ENCODE measurements at places on chromosomes 11 and 22.
A peak's percentile ranks its signal among the peaks of the same experiment; 100 is the strongest.

DNA sequence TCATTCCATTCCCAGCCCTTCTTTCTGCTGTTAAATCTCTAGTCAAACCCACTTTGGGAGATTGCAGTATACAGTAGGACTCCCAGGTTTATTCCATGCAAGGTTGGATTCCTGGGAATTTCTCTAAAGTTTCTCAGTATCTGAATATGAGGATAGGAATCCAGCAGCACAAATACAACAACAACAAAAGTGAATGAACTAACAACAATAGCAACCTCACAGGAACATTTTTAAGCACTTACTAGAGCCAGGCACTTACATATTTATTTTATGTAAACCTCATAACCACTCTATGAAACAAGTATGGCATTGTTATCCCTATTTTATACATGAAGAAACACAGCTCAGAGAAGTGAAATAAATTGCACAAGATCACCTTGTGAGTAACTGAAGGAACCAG, 1.9 kb downstream of the MMP7 start:
- DNase-seq: no peak

- no peak for DNase-seq
Observed at GRCh38 chr11:12666915-12667314, 7.3 kb upstream of the TEAD1 start.

DNA sequence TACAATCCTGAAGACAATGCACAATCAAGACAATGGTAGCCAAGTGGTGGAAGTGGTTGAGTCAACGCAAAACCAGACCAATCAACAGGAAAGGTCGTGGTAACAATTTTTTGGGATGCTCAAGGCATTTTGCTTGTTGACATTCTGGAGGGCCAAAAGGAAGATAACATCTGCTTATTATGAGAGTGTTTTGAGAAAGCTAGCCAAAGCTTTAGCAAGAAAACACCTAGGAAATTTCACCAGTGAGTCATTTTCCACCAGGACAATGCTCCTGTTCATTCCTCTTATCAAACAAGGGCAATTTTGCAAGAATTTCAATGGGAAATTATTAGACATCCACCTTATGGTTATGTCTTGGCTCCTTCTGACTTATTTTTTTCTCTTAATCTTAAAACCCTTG, 1932.2 kb upstream of the RAG2 start:
- DNase-seq: no peak

- DNase-seq: no peak
Observed at GRCh38 chr11:106974831-106975230, 43.4 kb downstream of the GUCY1A2 start.

DNA sequence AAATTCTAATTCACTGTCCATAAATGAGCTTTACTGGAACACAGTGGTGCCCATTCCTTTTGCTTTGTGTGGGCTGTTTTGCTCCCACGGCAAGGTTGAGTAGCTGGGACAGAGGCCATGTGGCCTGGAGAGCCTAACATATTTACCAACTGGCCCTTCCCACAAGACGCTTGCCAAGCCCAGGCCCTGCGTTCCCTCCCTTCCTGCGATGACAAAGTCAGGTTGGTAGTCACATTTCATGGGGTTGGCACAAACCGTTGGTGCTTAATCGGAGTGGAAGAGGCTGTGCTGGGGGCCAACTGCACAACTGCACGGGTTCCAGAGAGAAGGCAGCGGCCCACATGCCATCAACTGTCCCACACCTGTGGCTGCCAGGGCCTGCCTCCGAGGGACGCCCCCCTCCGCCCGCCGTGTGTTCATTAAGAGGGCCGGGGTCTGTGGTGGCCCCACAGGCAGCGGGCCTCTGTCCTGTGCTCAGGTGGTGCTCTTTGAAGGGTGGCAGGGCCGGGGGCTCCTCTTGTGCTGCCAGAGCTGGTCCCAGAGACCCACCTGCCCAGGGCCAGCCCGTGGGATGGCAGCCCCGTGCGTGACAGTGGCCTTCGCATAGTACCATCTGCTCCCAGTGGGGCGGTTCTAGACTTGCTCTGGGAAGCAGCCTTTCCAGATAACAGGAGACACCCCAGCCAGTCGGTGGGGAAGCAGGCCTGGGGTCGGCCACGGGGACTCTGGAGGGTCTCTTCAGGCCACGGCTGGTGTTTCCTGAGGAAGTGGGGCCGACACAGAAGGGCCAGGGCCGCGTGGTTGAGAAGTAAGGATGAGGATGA, 81.5 kb upstream of the CLDN5 start:
- DNase-seq: no peak

DNA sequence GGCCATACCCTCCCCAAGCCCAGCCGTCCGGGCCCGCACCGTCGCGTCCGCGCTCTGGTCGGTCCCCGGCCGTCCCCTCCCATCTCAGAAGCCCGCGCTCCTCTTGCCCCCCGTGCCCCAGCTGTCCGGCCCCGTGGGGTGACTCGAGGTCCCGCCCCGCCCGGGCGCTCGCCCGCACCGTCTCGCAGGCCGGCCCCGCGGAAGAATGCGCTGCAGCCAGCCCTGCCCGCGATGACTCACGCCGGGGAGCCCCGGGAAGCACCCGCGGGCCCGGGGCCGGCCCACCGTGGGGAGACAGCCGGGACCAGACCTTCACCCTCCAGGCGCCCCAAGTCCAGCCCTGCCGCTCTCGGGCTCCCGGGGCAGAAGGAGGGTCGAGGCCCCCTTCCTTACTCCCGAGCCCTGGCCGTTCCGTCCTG, 320 bp upstream of the PHLDA2 start:
- no peak for DNase-seq

DNA sequence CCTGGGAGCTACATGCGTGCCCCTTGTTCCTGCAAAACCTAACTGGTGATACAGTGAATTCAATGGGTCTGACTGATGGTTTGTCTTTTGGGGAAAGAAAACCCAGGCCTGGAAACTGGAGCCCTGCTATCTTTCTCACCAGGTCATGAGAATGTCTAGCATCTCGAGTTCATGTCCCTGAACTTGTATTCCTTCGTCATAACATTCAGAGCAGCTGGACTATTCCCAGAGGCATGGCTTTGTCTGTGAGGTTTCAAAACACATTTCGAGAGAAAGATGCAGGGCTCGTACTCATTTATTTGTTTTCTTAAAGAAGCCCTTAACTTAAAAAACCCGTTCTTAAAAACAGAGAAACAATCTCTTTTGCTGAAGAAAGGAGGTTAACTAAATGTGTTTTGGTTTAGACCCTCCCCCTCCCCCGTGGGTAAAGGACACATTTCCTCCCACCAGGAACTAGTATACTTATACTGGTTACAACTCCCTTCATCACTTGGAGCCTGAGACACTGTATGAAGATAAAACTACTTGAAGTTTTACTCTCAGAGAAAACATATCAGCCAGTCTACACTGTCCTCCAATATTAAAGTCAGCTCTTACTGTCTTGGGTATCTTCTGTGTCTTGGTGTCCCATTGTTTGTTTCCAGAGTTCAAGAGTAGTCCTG, 43.2 kb downstream of the ME3 start:
- DNase-seq: no peak

DNA sequence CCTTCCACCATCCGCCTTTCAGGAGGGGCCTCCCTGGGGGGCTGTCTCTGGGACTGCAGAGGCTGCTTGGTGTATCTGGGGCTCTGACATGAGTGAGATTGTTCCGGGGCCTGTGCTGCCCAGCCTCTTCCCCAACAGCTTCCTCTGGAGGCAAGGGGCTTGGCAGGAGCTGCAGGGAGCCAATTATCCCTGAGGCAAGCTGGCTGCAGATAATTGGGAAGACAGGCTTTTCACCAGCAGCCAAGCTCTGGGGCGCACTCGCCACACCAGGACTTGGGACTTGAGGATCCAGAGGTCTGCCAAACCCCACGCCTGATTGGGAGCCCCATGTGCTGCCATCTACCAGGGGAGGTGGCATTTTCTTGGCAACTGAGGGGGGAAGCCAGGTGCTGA, 15.6 kb upstream of the RTN4R start:
- no peak for DNase-seq

- no peak for DNase-seq
Observed at GRCh38 chr22:18048441-18048898, 24.1 kb upstream of the MICAL3 start.

GRCh38 chr11:15258433-15259165, 143.9 kb downstream of the INSC start:
- peak; percentile 12 for DNase-seq

DNA sequence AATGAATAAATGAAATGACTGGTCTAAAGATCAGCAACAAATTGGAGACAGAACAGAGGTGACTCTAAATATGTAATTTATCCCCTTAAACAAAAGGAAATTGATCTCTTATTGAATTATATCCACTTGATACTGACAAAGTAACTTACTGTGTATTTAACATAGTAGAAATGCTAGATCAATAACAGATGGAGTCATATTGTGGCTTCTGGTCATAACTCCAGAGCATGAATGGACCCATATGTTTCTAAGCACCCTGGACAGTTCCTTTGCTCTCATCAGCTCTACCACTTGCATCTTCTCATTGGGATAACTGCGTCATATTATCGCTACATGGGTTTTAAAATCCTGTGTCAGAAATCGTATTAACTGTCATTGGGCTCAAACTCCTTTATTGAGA, 222.3 kb downstream of the ETS1 start:
- no peak for DNase-seq

GRCh38 chr11:111581341-111581740, 20.9 kb upstream of the SIK2 start:
- DNase-seq: no peak

GRCh38 chr11:94558468-94558867, 8.7 kb upstream of the PIWIL4 start:
- no peak for DNase-seq

- DNase-seq: no peak
Observed at GRCh38 chr22:37267135-37267587, 15.1 kb upstream of the CYTH4 start.

DNA sequence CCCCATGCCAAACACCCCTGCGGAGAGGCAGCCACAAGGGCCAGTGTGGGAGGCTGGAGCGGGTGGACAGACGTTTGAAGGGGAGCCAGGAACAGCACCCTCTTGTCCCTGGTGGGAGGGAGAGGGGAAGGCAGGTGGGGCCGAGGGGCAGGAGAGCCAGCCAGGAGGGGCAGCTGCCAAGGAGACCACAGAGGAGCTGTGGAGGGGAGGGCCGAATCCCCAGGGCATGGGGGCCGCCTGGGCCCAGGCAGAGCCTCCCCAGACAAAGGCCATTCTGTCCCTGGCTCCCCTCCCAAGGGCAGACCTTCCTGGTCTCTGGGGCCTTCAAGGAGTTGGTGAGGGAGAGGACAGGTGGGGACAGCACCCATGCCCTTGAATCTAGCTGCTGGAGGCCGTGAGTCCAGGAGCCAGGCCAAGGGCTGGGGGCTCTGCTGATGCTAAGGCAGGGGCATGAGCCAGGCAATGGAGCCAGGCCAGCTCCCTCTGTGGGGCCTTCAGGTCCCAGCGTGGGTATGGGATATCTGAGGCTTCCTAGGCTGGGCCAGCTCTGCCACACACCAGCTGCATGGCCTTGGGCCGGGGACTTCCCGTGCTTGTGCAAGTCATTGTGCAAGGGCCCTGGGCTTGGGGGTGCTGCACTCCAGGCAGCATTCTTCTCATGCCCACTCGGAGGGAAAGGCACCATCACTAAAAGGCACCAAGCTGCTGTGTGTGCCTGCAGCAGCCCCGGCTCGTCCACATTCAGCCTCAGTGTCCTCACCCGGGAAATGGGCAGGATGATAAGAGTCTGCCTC, 11.4 kb downstream of the EMID1 start:
- no peak for DNase-seq

GRCh38 chr11:43619863-43620505, 60.6 kb upstream of the HSD17B12 start:
- DNase-seq: no peak

DNA sequence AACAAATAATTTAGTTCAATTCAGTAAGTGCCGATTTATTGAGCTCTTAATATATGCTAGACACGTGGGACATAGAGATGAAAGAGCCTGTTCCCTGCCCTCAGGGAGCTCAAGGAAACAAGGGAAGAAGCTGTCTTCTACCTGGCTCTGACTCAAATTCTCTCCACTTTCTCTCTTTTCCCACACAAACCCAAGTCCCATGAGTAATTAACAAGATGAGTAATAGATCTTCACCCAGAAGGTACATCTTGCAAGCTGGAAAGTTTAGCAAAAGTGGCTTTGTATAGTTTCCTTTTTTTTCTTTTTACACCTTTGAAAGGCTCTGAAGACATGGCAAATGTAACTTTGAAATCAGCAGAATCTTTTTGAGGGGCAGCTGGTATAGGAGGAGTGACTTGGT, 48.2 kb upstream of the CHST1 start:
- DNase-seq: no peak

GRCh38 chr22:29300807-29301601, 5.4 kb upstream of the GAS2L1 start:
- no peak for DNase-seq

- DNase-seq: no peak
Observed at GRCh38 chr11:19164230-19164855, 37.4 kb downstream of the CSRP3 start.

GRCh38 chr22:41949297-41949965, 2.5 kb upstream of the CENPM start:
- no peak for DNase-seq

GRCh38 chr22:30265131-30265720, 1.4 kb downstream of the OSM start:
- no peak for DNase-seq

GRCh38 chr11:115958089-115959000, 454.1 kb upstream of the CADM1 start:
- no peak for DNase-seq

GRCh38 chr22:30000566-30000965, 79.7 kb upstream of the HORMAD2 start:
- DNase-seq: no peak

GRCh38 chr11:100878474-100878873, 191.4 kb downstream of the ARHGAP42 start:
- no peak for DNase-seq

- DNase-seq: no peak
Observed at GRCh38 chr11:58830673-58831301, 13.7 kb downstream of the GLYATL2 start.

DNA sequence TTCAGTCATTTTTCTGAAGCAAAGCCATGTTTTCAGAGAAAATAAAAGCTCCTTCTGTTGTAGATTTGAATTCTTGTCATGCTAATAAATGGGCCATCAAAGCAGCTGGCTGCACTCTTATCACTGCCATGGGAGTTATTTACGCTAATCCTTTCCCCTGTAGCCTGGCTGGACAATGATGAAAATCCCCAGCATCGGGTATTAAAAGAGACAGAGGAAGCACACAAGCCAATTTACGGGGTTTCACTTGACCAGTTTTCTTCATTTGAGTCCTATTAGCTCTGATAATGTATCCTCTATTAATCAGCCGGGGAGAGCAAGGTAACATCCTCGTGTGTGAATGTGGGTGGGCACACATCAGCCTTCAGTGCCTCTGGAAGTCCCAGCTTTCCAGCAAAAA, 470.2 kb upstream of the API5 start:
- DNase-seq: no peak

- no peak for DNase-seq
Observed at GRCh38 chr11:70569618-70569890, 171.2 kb downstream of the CTTN start.

GRCh38 chr11:92838759-92839310, 130.6 kb upstream of the MTNR1B start:
- DNase-seq: no peak

DNA sequence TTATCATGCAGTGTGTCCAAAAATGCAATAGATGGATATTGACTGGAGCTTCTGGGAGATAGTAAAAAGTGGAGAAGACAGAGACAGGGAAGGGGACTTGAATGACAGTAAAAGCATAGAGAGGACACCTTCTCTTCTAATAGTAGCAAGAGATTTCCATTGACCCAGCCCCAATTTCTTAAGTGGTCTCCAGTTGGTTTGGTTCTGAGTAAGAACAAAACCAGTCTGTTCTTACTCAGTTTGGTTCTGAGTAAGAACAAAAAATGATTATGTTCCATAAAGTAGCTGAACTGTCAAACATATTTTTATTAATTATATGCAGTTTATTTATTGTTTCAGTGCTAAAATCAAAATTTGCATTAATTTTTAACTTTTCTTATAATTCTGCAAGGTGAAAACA, 316.8 kb upstream of the MPPED2 start:
- no peak for DNase-seq

Measured in retinal pigment epithelial cell (primary cell).